ENCODE measurements at places on chromosomes 1 and 21.

DNA sequence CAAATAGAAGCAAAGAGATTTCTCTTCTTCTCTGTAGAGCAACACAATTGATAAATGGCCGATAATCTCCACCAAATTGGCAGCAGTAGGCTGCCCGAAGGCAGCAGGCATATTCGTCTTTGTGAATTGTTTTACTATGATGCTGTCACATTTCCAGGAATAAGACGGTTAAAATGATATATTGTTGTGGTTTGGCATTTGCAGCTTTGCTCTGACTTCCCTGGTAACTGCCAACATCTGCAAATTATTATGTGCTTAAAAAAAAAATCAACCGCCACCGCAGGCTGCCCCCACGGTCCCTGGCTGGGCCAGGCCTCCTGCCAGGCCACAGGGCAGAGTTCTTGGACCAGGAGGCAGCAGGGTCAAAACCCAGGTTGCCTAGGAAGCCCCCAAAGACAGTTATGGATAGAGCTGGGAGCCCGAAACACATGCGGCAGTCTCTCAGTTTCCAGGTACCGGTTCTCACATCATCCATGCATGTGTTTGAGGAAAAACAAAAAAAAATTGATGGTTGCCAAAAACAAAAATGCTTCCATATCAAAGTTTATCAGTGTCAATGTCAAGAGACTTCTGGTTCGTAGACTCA, 179.3 kb downstream of the ETS2 start:
- no peak for DNase-seq

DNA sequence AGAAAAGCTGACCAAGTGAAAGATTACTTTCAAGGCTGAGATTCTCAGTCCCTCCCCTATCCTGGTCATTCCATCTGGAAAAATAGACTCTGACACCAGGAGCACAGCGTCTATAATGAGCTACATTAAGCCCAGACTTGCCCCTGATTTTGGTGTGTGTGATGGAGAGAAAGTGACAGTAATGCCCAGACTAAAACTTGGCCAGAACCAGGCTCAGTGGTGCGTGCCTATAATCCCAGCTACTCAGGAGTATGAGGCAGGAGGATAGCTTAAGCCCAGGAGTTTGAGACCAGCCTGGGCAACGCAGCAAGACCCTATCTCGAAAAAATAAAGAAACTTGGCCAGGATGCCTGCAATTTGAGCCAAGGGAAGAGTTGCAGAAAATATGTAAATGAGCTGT, 15.9 kb downstream of the PLEKHA6 start:
- no peak for DNase-seq

DNA sequence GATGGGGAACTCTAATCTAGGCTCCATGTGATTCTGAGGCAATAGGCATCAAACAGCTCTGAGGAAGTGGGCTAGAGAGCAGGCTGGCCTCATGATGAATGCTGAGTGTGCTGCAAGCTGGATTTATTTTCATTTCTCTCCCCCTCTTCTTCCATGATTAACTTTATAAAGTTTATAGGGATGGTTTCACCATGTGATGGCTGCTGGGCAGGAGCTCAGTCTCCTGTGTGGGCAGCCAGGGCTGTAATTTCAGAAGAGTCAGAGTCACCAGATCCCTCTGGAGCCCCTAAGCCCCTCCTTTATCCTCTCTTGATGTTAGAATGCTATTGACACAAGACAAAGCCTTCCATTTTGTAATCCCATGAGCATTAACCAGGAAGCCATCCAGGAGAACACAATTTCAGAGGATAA, 143.6 kb downstream of the CNIH3 start:
- no peak for DNase-seq

GRCh38 chr1:8711151-8711550, 106.3 kb downstream of the RERE start:
- no peak for DNase-seq

DNA sequence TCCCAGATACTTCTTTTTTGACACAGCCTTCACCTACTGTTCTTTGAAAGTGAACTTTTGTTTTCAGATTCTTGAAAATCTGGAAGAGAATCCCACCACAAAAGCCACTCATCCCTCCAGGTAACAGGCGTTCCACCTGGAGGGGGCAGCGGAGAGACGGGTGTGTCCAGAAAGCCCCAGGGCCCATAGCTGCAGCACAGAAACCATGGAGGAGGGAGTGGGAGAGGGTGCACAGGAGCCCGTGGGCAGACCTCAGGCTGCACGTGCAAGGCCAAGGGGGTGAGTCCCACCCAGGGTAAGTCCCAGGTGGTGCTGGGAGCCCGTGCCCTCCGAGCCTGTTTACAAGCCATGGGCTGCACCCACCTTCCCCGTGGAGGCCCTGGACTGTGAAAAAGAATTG, 86.5 kb downstream of the PSMG1 start:
- no peak for DNase-seq

- no peak for DNase-seq
Measured at GRCh38 chr21:45374826-45375455, 30.0 kb upstream of the COL18A1 start.

All from ureter (tissue), 1 donor.